ENCODE measurements at places on chromosomes 3 and 15. TPM values are rescaled to one million over a fixed set of nuclear protein-coding genes. Genes with fewer than 3 reads are reported as not detected.

DNA sequence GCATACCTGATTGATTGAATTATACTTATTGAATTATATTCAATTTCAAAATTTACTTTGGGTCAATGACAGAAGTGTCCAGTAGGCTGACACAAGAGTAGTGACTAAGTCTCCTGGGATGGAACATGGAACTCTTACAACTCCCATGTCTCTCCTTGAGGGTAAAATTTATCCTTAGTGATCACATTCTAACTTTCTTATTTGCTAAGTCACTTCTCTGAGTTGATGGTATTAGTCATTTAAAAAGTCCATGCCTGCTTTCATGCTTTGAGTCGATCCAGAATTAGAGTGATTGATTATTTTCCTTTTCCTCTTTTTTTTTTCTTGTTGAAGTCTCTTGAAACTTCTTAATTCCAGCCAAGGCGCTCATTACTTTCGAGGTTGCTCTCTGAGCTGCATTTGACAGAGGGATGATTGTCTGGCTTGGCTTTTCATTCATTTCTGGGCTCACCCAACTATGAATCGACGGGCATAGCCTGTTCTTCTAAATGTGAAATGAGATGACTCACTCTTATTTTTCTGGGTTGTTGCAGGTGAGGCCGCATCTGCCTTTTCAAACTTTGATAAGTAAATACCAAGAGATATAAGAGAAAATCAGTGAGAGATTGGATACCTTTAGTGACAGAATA, 34.9 kb downstream of the LRRC3B start:
- DNase-seq: no peak

DNA sequence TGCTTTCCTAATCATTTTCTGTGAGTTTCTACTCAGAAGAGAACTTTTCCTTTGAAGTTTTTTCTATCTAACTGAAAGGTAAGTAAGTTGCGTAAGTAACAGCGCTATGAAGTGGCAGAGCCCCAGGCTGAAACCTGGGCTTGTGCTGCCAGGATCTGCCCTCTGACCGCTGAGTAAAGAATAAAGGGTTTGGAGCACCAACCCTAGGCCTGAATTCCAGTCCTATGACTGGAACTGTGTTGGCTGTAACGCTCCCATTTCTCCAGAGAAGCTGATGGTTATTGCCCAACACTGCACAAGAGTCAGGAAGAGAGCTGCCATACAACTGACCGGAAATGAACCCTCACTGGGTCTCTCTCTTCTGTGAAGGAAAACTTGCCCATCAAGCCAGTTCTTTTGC, 87.0 kb downstream of the FOXB1 start:
- no peak for DNase-seq

- DNase-seq: no peak
These were observed 22.4 kb downstream of the KCNMB2 start for GRCh38 chr3:178558637-178559036.

DNA sequence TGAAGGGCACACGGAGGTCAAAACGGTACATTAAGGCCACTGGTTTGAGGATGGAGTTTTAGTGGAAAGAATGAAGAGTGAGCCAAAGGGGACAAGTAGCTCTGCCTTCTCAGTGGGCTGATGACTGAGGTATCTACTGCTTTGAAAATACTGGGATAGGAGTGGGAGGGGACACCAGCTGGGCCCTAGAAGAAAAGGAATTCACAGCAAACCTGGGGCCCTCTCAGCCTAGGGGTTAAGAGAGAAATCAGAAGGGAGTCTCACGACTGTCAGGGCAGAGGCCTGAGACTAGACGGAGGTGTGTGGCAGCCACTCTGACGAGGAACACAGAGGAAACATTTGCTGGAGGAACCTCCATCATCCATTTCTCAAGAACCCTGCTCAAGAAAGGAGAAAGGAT, 75.1 kb downstream of the TNIK start:
- no peak for DNase-seq

DNA sequence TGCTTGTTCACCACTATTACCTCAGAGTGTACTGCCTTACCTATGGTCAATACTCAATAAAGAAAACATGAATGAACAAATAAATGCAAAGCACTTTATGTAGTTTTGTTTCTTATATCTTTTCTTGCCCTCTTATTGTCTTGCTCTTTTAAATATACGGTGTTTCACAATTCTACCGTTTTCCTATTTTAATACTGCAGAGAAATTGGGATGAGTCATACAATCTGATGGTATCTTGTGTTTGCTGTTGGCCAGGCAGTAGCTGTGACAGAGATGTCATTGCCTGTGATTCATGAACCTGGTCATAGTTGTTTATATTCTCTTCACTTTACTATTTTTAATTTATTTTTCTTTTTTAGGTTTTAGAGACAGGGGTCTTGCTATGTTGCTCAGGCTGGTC, 48.3 kb downstream of the SERP1 start:
- no peak for DNase-seq

GRCh38 chr3:10351013-10351735, 30.3 kb upstream of the SEC13 start:
- DNase-seq: no peak

- DNase-seq: no peak
These were observed 4.1 kb upstream of the SKOR1 start for GRCh38 chr15:67820992-67821783.

DNA sequence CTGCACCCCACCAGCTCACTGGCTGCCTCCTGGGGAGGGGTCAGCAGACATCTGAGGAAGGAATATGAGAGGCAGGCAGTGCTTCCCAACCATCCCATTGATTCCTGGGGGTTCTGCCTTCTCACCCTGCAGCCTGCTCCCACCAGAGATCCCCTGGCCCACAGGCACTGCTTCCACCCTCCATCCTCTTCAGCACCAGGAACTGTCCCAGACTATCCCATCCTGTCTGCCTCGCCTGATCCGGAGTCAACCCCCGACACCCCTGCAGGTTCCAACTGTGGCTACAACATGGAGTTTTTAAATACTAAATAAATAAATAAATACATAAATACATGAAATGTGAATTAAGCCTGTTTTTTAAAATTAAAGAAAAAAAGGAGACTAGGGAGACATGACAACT, 43.6 kb downstream of the CACNA2D2 start:
- DNase-seq: no peak

DNA sequence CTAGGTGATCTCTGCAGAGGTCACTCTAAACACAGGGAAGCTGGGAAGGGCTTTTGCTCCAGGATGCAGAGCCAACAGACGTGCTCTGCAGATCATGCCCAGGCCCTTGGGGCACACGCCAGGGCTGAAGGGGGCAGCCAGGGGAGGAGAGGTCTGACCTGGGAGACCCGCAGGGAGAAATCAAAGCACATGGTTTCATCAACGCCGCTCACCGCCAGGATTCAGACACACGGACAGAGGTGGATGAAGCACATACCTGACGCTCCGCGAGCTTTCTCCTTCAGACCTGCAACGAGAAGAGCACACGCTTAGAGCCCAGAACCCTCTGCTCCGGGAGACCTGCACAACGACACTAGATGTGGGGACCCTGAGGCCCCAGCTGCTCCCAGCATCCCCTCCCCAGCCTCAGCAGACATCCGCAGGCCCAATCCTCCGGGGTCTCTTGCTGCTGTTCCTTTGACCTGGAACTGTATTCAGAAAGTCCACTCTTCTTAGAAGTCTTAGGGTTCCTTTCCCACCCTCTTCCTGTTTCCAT, 90.7 kb upstream of the IQSEC1 start:
- no peak for DNase-seq

DNA sequence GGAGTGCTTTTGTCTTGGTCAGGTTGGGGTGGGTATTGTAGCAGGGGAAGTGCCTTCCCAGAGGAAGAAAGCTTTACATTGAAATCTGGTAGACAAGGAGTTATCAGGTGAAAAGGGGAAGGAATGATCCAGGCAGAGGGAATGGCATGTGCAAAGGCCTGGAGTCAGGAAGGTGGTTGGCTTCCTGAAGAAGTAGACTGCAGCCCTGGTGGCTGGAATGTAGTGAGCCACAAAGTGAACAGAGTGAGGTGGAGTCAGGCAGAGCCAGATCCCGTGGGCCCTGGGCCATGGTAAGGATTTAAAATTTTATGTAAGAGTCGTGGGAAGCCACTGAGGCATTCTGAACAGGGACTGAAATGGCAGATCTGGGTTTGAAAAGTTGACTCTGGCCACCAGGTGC, 58.3 kb downstream of the RAB11A start:
- no peak for DNase-seq

- no peak for DNase-seq
These were observed 190.9 kb upstream of the PLSCR5 start for GRCh38 chr3:146796078-146796477.

DNA sequence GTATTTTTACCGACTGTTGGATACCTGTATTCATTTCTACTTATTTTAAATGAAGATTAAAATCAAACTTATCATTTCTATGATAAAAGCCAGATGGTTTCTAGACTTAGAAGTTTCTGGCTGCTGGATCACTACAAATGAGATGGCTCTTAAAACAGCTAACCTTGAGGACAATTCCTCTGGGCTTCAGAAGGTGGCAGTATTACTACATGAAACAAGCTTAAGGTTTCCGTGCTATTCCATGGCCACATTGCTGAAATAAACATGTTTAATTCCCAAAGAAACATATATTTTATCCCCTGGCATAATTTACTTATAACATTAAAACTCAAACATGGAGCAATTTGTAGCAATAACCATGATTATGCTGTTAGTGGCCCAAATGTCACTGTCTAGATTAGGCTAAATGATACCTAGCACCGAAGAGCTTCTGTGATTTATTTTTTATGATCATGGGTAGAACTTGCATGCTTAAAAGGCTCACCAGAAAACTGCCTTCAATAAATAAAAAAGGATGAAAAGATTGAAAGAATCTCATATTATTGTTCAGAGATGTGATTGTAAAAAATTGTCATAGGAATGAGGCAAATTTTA, 204.0 kb upstream of the NANOGP8 start:
- DNase-seq: peak; percentile 37

- DNase-seq: no peak
These were observed 596.7 kb upstream of the ADAMTS9 start for GRCh38 chr3:65284546-65284945.

DNA sequence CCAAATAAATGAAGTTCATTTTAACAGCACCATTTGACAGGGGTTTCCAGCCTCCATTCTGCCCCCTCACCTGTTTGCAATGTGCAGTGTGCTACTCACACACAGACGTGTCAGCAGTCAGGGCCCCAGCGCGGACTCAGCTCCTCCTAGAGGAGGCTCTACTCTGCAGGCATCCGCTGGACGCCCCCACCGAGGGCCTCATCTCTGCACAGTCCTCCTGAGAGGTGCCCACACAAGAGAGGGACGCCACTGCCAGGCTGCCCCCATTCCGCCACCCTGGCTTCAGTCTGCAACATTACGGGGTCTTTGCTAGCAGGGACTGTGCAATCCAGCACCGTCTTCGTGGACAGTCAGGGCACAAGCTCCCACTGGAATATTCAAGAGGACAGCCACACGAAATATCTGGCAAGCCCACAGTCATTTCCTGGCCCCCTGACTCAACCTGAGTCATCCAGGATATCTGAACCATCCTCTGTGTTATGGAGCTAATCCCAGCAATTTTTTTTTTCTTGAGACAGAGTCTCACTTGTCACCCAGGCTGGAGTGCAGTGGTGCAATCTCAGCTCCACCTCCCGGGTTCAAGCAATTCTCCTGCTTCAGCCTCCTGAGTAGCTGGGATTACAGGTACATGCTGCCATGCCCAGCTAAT, 255.0 kb downstream of the OCA2 start:
- no peak for DNase-seq

DNA sequence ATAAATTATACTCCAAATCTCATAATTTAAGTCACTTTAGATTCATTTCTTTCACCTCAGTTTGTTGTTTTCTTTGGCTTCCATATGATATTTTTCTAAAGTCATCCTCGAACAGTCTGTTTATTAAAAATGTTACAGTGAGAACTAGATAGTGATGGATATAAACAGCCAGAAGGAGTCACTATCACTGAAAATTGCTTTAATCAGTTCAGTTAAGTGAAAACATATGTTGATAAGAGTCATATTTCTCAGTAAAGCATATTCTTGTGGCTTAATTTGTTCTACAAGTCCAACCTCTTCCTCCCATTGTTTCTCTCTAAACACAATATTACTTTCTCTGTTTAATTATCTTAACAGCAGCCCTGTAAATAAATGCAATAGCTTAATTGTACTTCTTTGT, 427.5 kb upstream of the ALCAM start:
- DNase-seq: no peak

- no peak for DNase-seq
These were observed 50.5 kb upstream of the KCNMB2 start for GRCh38 chr3:178485756-178486155.

DNA sequence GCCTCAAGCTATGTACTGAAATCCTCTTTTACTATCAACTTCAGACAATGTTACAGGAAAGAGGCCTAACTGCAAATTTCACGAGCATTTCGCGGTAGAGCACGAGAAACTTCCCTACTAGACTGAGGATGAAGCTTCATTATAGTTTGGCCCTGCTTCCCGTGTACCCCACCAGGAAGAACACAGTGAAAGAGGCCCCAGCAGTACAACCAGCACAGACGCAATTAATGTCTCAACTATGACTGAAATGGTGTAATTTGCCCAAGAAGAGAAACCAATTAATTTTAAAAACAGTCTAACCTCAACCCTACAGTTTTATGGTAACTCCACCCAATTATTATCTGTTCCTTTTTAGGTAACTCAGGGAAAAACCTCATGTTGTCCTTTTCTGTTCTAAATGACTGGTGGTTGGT, 12.1 kb downstream of the CHSY1 start:
- no peak for DNase-seq

- DNase-seq: no peak
These were observed 19.6 kb upstream of the DGKG start for GRCh38 chr3:186381424-186382216.

GRCh38 chr3:65330072-65330471, 642.3 kb upstream of the ADAMTS9 start:
- DNase-seq: no peak

Gene GREM1
- total RNA-seq: not detected

Gene ZNF621
- total RNA-seq: 19.6 TPM

Gene VPS13C
- total RNA-seq: 60.6 TPM

Gene NMD3
- total RNA-seq: 53.1 TPM

Gene PRRT3
- total RNA-seq: 4.3 TPM

Gene SEMA6D
- total RNA-seq: not detected

Gene THSD4
- total RNA-seq: not detected

Gene UBL7
- 44.1 TPM for total RNA-seq

Gene DUSP7
- total RNA-seq: 13.5 TPM

Gene HYAL3
- total RNA-seq: 4.4 TPM

Gene KLF15
- total RNA-seq: 35.0 TPM

Gene ETFA
- 146 TPM for total RNA-seq

Gene BNC1
- total RNA-seq: not detected

Data from OCI-LY7 (cell line).